ENCODE measurements at places on chromosomes 12 and 14.
A peak's percentile ranks its signal among the peaks of the same experiment; 100 is the strongest.

- no peak overlapping the region for H3K4me3 ChIP-seq
- H3K27ac ChIP-seq: no peak overlapping the region
- peaks cover 2% of the 10 kb centered on the region for H3K27me3 ChIP-seq
- no peak for DNase-seq
Observed at GRCh38 chr12:75452675-75453330, 27.8 kb upstream of the GLIPR1 start.

DNA sequence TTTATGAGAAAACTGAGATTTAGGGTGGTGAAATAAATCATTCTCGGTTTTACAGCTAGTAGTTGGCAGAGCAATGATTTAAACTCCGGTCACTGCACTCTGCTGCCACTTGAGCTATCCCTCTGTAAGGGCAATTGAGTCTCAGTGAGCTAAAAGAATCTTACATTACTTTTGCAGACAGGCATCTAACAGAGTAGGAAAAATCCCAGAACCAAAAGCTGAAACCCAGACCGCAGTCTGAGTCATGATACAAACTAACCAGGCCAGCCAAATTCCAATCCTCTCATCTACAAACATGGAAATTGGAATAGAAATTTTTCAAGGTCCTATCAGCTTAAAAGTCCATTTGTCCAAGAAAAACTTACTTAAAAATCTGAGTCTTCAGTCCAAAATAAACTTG, 73.7 kb downstream of the ANKS1B start:
- no peaks in the 10 kb centered on the region for H3K27me3 ChIP-seq
- no peak overlapping the region for H3K27ac ChIP-seq
- no peak for DNase-seq

- no peaks in the 10 kb centered on the region for H3K27me3 ChIP-seq
- H3K27ac ChIP-seq: no peak overlapping the region
- H3K4me1 ChIP-seq: peaks cover 5% of the 10 kb centered on the region
- peaks cover 3% of the 10 kb centered on the region for H3K36me3 ChIP-seq
Observed at GRCh38 chr14:57317248-57317833, 48.6 kb downstream of the AP5M1 start.

DNA sequence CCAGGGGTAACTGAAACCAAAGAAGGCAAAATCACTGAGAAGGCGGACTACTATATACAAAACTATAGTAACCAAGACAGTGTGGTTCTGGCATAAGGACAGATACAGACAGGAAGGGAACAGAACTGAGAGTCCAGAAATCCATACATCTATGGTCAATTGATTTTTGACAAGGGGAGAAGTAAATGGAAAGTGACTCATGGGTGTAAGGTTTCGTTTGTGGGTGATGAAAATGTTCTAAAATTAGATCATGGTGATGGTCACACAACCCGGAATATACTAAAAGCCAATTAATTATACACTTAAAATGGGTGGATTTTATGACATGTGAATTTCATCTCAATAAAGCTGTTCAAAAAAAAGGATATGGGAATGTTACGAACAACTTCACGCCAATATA, 18.7 kb downstream of the ANGEL1 start:
- H3K36me3 ChIP-seq: peaks cover 26% of the 10 kb centered on the region
- no peaks in the 10 kb centered on the region for H3K27me3 ChIP-seq
- H3K27ac ChIP-seq: no peak overlapping the region
- DNase-seq: no peak
- H3K4me3 ChIP-seq: no peak overlapping the region

DNA sequence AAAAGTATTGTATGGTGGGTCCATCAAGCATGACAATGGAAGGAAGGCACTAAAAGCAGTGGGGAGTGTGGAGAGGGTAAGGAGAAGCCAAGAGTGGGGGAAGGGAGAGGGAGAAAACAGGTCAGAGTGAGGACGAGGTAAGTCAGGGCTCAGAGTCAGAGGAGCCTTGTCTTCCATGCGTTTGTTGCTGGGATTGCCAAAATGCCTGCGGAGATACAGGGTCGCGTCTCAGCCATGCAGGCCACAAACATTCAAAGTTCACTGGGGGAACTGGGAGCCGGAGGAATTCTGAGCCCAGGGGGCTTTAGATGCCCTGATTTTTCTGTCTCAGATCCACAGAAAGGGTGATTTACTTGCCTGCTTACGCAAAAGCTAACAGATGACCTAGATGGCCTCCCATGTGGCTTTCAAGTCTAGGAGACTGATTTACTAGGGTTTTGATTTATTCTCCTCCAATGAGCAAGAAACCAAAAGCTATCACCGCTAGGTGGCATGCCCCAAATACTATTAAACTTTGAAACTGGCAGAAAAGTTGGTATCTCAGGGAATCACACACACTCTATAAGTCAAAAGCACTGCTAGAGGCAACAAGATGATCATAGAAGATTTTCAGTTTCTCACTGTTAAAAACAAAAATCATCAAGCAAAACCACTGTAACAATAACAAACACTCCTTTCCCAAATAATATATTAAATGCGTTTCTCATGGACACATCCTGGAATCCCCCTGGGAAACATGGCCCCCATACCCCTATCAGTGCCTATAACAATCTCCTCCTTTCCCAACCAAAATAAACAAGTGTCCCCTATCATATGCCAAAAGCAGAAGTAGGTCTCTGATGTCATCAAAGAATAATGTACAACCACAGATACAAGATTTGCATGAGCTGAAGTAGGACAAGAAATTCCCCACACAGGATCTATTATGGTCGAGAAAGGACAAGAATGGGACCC, 26.6 kb upstream of the MDM1 start:
- H3K4me3 ChIP-seq: no peak overlapping the region
- DNase-seq: peak; percentile 81
- no peaks in the 10 kb centered on the region for H3K27me3 ChIP-seq
- H3K36me3 ChIP-seq: no peaks in the 10 kb centered on the region

GRCh38 chr12:22808860-22809259, 183.9 kb downstream of the ETNK1 start:
- DNase-seq: no peak
- H3K27ac ChIP-seq: no peak overlapping the region
- H3K4me3 ChIP-seq: no peak overlapping the region
- no peaks in the 10 kb centered on the region for H3K36me3 ChIP-seq
- H3K27me3 ChIP-seq: no peaks in the 10 kb centered on the region

- H3K27me3 ChIP-seq: peaks cover 32% of the 10 kb centered on the region
- peak; percentile 9 for DNase-seq
- H3K4me3 ChIP-seq: no peak overlapping the region
- peaks cover 8% of the 10 kb centered on the region for H3K4me1 ChIP-seq
Observed at GRCh38 chr14:72613231-72613974, 280.5 kb downstream of the DPF3 start.

GRCh38 chr12:39403376-39403775, 39.5 kb downstream of the KIF21A start:
- no peak for DNase-seq
- H3K36me3 ChIP-seq: no peaks in the 10 kb centered on the region
- H3K27me3 ChIP-seq: no peaks in the 10 kb centered on the region
- H3K4me3 ChIP-seq: no peak overlapping the region
- no peak overlapping the region for H3K27ac ChIP-seq

DNA sequence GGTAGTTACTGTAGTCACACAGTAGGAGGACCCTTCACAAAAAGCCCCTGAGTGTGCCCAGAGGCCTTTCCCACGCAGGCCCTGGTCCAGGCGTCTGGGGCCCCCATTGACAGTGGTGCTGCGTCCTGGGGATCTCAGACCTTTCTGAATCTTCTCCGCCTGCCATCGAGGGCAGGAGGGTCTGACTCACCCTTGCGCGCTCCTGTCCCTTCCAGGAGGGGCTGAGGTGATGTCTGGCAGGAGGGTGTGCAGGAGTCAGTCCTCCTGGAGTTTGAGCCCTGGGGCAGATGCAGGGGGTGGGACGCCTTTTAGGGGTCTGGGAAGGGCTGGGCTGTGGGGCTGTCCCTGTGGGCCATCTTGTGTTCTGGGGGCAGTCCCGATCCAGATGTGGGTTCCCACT, 386.8 kb downstream of the TMEM121 start:
- no peak overlapping the region for H3K4me3 ChIP-seq
- peaks cover 2% of the 10 kb centered on the region for H3K27me3 ChIP-seq
- DNase-seq: no peak
- H3K27ac ChIP-seq: no peak overlapping the region
- no peaks in the 10 kb centered on the region for H3K36me3 ChIP-seq

- peaks cover 39% of the 10 kb centered on the region for H3K36me3 ChIP-seq
- H3K4me3 ChIP-seq: no peak overlapping the region
- H3K27ac ChIP-seq: no peak overlapping the region
Observed at GRCh38 chr12:123655420-123655819, 15.5 kb upstream of the TCTN2 start.

- H3K27me3 ChIP-seq: peaks cover under 1% of the 10 kb centered on the region
- H3K36me3 ChIP-seq: no peaks in the 10 kb centered on the region
- DNase-seq: no peak
- H3K4me3 ChIP-seq: no peak overlapping the region
- H3K4me1 ChIP-seq: peaks cover 29% of the 10 kb centered on the region
Observed at GRCh38 chr14:76775695-76776427, 14.6 kb downstream of the VASH1 start.

DNA sequence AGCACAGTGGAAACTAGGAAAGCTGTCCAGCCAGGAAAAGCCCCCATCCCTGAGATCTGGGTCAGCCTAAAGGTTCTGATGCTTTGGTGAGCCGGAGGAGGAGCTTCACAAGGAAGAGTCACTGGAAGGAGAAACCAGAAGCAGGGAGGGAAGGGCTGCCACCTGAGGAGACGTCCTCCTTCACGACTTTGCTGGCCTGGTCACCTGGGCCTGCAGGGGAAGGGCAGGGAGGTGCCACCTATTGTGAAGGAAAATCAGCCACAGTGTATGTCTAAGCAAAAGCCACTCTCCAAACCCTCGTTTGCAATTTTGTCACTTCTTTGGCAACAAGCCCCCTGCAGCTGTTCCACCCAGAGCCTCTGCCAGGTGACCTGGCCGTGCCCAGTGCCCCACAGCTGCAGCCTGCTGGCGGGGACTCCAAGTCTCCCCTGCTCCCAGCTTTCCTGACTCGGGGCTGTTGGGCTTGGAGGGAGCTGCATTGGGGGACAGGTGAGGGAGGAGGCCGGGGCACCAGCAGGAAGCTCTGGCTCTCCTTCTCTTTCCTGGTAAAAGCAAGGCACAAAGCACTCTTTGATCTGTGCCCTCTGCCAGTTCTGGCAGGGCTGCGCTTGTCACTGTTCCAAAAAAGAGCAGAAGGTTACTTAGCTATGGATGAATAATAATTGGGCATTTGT, 120.9 kb upstream of the BCL2L14 start:
- H3K27me3 ChIP-seq: peaks cover 19% of the 10 kb centered on the region
- no peak overlapping the region for H3K27ac ChIP-seq
- H3K4me1 ChIP-seq: peaks cover 25% of the 10 kb centered on the region
- H3K36me3 ChIP-seq: peaks cover 4% of the 10 kb centered on the region

GRCh38 chr14:103802356-103802755, 45.0 kb downstream of the PPP1R13B start:
- no peak overlapping the region for H3K4me3 ChIP-seq
- H3K36me3 ChIP-seq: no peaks in the 10 kb centered on the region
- H3K4me1 ChIP-seq: no peaks in the 10 kb centered on the region
- no peaks in the 10 kb centered on the region for H3K27me3 ChIP-seq

DNA sequence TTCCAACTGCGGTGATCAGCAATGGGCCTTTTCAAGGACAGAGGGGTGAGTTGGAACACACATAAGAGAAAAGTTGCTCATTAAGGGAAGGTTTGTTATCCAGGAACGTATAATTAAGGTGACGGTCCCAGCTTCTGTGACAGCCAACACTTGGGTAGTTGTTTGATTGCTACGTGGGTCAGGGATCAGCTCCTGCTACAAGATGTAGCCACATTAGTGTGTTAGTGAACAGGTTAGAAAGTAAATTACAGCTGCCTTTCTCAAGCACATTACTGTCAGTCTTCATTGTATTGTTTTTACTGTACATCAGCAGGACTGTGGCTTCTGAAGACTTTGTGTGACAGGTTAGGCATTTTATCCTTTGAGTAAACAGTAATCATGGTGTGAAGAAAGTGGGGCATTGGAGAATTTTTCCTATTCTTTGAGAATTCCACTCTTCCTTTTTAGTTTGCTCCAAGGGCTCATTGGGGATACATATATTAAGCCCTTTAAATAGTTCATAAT, 230.5 kb downstream of the EGLN3 start:
- H3K27me3 ChIP-seq: no peaks in the 10 kb centered on the region
- H3K4me1 ChIP-seq: no peaks in the 10 kb centered on the region

DNA sequence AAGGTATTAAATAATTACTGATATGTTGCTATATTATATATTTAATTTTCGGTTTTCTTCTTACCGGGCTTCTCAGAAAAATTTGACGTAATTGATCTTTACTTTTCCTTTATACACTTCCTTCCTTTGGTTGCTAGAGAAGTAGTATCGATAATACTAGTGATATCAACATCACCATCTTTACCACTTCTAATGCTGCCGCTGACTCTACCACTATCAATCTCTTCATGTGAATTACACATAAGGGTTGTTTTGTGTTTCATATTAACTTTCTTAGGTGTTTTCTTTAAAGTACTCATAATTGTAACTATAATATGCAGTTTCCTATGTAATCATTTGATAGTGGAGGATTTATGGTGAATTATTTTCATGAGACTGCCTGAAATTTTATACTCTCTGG, 30.9 kb upstream of the KLRF1 start:
- H3K36me3 ChIP-seq: peaks cover 14% of the 10 kb centered on the region
- H3K27ac ChIP-seq: peak overlapping the region; percentile 86
- no peak for DNase-seq
- peak overlapping the region; percentile 67 for H3K4me3 ChIP-seq
- H3K27me3 ChIP-seq: no peaks in the 10 kb centered on the region

GRCh38 chr12:52521568-52522266, 1.5 kb upstream of the KRT5 start:
- H3K4me3 ChIP-seq: no peak overlapping the region
- H3K36me3 ChIP-seq: no peaks in the 10 kb centered on the region
- DNase-seq: peak; percentile 15
- H3K27ac ChIP-seq: no peak overlapping the region

DNA sequence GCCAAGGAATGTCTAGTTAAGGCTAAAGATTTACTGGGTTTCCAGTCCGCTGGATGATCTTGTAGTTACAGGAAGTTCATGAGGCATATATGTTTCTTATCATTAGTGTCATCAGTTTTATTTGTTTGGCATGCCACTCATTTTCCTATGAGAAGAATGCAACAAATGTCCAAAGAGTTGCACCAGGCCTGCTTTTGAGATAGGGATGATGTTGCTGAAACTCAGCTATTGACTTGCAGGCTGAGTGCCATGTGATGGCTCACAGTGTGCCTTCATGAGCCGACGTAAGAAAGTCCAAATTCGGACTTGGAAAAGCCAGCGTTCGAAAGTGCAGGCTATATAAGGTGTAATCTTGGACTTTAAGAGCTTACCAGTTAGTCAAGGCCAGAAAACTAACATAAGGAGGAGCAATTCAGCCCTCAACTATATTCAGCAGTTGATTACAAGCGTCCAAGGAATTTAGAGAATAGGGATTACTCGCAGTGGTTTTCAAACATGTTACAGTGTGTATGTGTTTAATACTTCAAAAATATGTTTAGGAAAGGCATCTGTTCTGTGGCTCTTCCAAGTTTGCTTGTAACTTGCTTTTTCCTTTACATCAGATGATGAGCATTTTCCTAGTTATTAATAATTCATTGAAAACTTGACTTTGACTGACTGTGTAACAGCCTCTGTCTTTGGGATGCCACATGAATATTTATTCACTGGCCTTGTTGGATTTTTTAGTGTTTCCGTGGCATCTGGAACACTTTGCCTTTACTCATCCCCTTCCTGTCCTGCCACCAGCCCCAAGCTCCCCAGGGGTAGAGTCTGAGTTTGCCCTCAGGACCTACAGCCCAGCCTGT, 101.3 kb downstream of the LGMN start:
- peak overlapping the region; percentile 36 for H3K4me3 ChIP-seq
- DNase-seq: no peak
- H3K36me3 ChIP-seq: peaks cover 69% of the 10 kb centered on the region
- H3K27ac ChIP-seq: peak overlapping the region; percentile 76

Data from activated CD8-positive, alpha-beta T cell treated with anti-CD3 and anti-CD28 coated beads, Interleukin-2, amount 10 ng/mL, durations not matched to agents 7 days and 5 days (primary cell).